ENCODE measurements at places on chromosomes 7 and 10.

DNA sequence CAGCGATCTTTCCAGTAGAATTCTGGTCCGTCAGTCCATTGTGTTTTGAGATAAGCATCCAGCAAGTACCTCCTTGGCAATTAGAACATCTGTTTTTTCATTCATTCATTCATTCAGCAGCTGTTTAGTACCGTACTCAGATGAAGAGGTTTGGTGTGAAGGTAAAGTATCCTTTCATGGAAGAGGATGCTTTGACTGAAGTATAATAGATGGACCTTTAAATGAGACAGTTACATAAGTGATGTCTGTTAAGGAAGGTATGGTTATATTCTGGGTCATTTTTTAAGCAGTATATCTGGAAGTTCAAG is 1.2 kb downstream of the MAPK8 start:
- DNase-seq = no peak

DNA sequence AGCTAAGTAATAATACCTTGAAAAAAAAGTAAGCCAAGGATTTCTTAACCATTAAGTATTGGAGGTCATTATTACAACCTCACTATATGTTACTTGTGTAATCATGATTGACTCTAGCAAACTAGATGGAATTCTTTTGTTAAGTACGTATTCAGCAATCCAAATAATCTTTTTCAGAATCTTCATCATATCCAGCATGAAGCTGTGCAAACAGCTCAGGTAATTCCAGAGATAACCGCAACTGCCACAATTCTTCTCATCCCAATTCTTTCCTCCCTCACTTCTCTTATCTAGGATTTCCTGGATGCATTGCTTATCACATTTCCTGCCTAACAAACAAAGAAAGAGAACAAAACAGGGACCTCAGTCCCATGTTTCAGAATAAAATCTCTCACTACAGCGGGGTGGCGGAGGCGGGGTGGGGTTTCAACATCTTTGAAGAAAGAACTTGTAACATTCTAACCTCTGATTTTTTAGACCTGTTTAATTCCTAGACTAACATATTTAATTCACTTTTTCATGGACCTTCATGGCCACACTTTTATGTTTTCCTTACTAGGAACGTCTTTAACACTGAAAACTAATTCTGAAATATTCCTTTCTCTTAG is 156.5 kb downstream of the POM121L12 start:
- no peak for DNase-seq

DNA sequence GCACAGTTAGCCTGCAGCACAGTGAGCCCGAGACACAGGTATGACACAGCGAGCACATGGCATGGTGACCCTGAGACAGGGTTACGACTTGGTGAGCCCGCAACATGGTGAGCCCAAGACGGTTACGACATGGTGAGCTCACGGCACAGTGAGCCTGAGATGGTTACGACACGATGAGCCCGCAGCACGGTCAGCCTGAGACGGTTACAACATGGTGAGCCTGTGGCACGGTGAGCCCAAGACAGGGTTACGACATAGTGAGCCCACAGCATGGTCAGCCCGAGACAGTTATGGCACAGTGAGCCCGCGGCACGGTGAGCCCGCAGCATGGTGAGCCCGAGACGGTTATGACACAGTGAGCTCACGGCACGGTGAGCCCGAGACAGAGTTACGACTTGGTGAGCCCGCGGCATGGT is 156.1 kb downstream of the MAD1L1 start:
- no peak for DNase-seq

DNA sequence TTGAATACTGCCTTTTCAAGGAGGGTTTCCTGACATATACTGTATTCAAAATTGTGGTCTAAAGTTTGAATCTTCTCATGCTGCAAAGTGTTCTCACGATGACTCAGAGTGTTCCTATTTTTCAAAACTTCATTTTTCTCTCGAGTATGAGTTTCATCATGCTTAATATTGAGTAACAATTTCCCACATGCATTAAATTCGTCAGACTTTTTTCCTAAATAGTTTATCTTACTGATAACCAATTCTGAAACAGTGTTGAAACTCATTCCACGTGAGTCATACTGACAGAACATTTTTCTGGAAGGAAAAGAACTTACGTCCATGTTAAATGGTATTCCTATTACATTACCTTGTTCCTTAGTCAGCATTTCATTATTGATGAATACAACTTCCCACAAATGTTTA is 44.1 kb downstream of the ZNF33B start:
- DNase-seq = no peak

DNA sequence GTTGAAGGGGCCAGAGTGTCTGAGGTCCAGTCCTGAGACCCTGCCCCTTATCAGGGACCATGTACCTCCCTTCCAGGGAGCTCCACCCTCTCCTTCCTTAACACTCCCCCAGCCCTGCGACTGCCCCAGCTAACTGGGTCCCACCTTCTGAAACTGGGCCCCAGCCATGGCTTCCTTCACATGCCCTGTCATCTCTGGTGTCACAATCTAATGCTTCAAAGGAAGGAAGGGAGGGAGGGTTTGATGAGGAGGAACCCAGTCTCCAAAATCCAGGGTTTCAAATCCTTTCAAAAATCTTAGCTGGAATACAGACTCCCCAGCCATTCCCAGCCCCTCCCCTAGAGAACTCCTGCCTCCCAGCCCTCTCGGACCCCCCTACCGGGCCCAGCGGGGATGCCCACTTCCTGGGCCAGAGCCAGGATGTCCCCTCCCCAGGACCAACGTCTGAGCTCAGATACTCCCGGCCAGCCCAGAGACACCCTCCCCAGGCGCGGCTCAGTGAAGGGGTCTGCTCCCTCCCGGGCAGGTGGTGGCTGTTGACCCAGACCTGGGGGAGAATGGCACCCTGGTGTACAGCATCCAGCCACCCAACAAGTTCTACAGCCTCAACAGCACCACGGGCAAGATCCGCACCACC is 18.0 kb downstream of the C10orf105 start:
- DNase-seq = no peak

DNA sequence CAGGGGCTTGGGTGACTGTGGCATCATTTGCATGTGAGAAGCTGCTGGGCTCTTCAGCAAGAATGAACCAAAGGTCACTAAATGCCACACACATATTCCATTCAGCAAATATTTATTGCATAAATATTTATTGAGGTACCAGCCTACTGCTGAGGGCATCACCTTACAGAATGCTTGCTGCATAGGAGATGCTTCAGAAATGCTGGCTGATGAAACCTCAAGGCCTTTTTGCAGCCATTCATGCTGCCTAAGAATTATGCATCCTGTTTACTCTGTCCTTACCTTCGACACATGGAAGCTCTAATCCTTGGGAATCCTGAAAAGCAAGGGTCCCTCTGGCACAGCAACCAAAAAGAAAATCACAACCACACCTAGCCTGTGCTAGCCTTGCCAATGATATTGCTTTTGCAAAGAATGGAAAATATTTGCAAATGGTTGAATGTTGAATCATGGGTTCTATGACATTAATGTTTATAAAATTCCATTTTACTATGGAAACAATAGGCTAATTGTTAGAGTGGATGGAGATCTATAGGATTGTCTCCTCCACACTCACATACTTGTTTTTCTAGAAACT is 79.6 kb downstream of the PCGF5 start:
- no peak for DNase-seq

DNA sequence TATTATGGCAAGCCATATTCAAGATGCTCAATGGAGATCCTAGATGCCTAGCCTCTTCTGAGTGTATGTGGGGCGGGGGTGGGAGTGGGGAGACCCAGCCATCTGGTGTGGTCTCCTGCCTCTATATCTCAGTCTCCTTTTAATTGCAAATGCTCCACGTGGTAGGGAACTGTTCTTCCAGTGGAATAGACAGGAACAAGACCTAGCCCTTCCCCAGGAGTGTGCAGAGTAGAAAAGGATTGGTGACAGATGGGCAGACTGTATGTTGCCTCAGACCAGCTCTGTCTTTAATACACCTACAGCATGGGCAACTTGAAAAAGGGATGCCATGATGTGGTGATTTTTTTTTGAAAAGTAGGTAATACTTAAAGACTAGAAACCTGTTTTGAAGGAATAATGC is 12.6 kb downstream of the CYP3A5 start:
- no peak for DNase-seq

DNA sequence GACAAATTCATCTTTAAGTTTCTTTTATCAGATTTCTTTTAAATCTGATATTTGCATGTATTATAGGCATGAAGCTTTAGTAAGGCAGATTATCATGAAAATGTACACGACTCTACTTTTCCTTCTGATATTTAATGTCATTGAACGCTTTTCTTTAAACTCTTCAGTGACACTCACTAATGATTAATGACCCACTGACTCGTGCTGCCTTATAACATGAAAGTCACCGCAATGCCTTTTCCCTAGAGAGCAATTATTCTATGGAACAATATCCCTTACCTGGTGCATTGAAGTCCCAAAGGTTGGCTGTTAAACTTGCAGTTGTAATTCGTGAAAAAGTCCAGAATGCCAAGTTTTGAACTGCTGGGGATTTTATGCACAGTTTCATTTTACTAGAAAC is 33.4 kb upstream of the HGF start:
- DNase-seq = no peak

DNA sequence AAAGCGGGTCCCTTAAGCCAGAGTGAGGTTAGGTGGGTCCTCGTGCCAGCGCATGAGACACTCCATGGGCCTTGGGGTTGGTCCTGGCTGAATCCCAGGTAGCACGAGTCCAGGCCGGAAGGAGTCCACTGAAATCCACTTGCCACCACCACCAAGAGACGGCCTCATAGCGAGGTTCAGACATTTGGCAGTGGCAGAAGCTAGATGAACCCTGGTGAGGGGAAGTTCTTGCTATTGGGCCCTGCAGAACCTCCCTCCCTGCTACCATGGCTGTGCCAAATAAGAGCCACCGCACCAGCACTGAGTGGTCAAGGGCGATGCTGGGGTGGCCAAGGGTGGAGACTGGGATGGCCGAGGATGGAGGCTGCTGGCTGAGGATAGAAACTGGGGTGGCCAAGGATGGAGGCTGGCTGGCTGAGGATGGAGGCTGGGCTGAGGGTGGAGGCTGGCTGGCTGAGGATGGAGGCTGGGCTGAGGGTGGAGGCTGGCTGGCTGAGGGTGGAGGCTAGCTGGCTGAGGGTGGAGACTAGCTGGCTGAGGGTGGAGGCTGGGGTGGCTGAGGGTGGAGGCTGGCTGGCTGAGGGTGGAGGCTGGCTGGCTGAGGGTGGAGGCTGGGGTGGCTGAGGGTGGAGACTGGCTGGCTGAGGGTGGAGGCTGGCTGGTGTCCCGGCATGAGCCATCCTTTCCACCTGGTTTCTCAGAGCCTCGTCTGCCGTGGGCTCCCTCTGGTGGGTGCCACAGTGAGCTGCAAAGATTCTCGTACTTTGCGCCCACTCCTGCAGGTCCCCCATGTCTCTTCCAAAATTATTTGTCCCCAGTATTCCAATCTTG is 88.2 kb downstream of the ELFN1 start:
- DNase-seq = no peak

DNA sequence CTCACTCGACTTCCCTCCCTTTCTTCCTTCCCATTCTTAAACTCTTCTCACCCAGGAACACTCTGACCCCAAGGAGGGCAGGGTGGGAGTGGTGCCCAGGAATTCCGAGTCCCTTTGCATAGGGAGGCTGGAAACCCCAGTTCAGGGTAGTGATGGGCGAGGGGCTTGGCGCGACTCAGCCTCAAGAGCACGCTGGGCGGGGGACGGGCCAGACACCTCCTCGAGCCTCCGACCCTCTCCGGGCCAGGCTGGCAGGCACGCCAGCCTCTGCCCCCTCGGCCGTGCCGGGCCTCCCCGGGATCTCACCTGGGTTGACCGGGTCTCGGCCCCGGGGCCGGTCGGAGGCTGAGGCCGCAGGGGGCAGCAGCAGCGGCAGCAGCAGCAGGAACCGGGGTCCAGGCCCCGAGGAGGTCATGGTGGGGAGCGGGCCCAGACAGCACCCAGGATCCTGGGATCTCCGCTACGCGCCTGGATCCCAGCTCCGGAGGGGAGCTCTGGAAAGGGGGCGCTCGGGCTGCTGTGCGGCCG is 457 bp downstream of the PLOD3 start:
- DNase-seq = peak; percentile 5

Data from CD4-positive, alpha-beta memory T cell (primary cell).